Vagina (tissue), 2 donors: ENCODE measurements at places on chromosomes 4 and X.

DNA sequence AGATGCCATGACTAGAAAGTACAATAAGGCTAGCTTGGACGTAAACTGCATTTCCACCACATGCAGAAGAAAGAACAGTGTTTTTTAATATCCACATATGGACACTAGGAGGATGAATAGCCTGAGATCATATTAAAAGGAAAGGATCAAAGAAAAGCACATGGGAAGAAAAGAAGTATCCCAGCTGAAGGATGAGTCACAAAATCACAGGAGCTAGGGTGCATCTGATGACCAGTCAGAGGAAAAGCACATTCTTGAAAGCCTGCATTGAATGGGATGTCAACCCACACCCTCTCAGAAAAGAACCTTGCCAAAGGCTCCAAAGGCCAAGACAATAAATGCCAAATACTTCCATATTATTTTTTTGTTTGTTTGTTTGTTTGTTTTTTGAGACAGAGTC lies 56.8 kb upstream of the PRDX4 start:
- DNase-seq = no peak

GRCh38 chr4:52106191-52106590 lies 55.1 kb downstream of the SPATA18 start:
- DNase-seq = no peak

GRCh38 chrX:148376342-148376741 lies 124.1 kb upstream of the AFF2 start:
- DNase-seq = no peak

DNA sequence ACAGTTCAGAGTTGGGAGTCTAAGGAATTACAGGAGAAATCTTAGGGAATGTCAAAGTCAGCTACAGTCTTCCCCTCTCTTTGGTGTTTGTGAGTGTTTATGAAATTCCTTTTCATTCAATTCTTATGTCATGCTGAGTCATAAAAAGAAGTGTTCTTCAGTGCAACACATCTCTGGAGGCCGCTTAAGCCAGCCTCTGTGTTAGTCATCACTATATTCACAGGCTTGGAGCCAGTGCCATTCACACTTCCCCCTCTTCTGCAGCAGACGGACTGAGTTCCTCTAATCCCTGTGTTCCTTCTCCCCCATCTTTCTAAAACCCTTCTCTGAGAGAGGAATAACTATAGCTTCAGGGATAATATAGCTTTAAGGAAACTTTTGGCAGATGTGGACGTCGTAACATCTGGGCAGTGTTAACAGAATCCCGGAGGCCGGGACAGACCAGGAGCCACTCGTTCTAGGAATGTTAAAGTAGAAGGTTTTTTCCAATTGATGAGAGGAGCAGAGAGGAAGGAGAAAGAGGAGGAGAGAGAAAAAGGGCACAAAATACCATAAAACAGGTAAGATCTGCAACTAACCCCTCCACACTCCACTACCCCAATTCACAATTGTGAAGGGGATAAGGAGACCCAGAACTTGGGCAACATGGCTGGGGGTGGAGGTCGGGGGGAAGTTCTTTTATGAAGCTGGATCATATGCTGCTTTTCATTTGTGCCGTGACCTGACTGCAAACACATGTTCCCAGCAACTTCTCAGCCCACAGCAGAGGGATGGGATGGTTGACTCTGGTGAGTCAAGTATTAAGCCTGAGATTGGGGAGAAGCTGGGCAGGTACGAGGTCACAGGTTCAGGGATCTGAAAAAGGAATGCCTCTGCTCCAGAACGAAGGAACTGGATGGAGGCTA lies at the start of gene SRPX2:
SRPX2 (plus strand) TSS at position 244 of the 905 bp plus-strand sequence. CDS start 2,124 bp downstream, outside the sequence.
- DNase-seq = no peak

DNA sequence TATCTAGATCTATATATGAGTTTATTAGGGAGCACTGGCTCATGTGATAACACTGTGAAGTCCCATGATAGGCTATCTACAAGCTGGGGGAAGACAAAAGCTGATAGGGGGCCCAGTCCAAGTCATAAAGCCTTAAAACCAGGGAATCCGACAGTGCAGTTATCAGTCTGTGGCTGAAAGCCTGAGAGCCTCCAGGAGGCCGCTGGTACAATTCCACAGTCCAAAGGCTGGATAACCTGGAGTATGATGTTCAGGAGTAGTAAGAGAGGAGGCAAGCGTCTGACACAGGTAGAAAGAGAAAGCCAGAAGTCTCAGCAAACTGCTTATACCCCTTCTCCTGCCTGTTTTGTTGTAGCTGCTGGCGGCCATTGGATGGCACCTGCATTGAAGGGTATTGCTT lies 177.6 kb upstream of the SPRY1 start:
- no peak for DNase-seq
